ENCODE measurements at places on chromosomes 1 and 21. TPM values are rescaled to one million over a fixed set of nuclear protein-coding genes. Genes with fewer than 3 reads are reported as not detected.

DNA sequence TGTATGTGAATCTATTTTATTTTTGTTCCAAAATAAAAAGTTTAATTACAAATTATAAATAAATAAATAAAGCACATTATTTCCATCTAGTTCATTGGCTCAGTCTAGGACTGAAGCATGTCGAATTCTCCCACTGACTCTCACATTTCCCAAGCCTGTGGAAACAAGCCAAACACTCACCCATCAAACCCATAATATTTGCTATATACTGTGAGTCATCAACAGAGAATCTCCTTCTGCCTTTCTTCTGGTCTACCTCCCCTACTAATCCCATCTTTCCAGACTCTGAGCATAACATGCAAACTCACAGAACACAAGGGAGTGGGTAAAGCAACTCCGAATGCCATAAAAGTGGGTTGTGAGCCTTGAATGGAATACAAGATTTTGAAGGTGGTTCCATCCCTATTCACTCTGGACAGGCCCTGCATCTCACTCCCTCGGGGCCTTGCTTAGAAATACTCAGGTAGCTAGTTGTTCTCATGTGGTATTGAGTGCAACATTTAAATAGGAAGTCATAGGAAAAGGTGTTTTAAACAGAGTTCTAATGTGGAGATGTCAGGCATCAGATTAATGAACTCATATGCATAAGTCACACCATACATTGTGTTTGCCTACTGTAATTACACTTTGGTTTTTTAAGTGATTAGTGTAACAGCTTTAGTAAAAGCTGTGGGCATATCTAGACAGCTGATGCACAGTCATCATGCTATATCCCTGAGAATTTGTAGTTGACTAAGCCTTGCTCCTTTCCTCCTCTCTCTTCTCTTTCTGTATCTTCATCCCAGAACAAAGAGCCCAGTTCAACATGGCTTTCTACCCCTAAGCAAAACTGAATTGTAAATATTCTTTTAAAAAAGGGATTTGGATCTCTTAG lies 47.0 kb downstream of the F5 start:
- DNase-seq = peak; percentile 90

SHISAL2A gene
- not detected for total RNA-seq

DNA sequence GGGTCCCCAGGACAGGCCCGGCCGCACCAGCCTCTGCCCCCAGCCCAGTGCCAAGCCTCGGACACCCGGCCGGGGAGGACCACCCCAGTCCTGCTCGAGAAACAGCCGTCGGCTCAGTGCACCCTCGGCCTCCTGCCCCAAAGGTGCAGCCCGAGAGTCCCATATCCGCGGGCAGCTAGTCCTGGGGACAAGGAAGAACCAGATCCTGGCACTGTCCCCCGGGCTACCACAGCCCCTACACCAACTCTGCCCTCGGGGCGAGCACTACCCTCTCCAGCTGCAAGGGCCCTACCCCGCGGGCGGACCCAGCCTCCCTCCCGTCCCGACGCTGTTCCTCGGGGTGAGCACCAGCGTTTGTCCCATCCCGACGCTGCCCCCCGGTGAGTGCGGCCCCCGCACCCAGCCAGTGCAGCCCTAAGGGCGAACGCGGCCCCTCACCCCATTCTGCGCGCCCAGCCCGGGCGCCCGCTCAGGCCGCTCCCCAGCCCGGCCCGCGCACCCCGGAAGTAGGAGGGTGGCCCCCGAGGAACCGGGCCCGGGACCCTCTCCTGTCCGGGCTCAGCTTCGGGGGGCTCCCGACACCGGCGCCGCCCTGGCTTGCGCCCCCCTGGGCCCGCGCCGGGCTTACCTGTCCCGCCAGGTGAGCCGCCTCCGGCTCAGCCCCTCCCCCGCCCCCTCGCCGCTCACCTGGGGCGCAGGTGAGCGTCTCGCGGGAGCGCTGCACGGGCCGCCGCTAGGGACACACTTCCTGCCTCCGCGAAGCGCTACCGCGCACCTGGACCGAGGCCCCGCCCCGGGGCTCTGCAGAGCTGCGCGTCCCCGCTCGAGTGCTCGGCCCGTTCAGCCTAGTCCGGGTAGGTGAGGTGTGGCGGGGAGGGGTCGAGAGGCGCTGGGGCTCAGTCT lies at the start of gene KDF1:
Gene KDF1 (minus strand): TSS at position 747 of the 903 bp plus-strand sequence. CDS start 8,088 bp downstream, outside the sequence.
- DNase-seq = no peak

DNA sequence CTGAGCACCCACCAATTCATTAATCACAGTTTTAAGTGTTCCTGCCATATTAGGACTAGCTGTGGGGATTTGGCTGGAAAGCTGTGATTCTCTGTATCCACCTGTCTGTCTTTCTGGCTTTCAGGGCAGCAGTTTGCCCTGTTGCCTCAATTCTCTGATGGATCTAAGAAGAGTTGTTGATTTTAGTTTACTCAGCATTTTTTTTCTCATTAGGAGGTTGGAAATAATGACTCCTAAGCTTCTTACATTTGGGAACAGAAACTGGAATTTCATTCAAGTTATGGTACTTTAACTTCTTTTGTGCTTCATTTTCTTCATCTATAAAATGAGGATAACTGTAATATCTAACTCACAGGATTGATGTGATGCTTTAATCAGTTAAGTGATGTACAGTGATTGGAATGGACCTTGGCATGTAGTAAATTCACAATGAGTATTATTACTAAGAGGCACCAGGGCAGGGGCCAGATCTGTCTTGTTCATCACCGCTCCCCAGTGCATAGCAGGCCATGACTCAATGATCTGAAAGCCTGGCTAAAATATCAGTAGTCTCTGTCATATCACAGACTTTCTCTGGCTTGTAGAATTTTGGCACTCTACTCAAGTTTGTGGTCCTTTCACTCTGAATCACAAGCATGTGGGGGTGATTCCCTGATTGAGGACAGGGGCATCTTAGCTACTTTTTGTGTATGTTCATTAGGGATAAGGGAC lies 51.4 kb upstream of the GREM2 start:
- peak; percentile 17 for DNase-seq

DNA sequence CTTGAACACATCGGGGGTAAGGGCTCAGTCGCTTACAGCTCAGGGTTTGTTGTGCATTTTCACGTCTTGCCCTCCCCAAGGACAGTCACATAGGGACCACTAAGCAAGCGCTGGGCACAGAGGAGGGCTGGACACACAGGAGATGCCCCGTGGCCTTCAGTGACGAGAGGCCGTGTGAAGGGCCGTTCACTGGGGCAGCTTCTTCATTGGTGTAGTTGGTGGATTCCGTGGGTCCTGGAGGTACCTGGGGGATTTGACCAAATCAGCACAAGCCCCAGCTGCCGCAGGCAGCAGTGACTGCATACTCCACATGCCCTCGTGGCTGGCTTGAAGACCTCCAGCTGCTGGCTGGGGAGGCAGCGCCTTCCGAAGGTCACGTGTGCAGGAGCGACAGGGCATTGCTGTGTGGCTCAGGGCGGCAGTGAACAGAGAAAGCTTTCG lies 100.8 kb upstream of the C1orf174 start:
- no peak for DNase-seq

VWA5B1 gene
- total RNA-seq = not detected

ADAMTS4 gene
- not detected for total RNA-seq

DIPK1A gene
- 7.3 TPM for total RNA-seq

DNA sequence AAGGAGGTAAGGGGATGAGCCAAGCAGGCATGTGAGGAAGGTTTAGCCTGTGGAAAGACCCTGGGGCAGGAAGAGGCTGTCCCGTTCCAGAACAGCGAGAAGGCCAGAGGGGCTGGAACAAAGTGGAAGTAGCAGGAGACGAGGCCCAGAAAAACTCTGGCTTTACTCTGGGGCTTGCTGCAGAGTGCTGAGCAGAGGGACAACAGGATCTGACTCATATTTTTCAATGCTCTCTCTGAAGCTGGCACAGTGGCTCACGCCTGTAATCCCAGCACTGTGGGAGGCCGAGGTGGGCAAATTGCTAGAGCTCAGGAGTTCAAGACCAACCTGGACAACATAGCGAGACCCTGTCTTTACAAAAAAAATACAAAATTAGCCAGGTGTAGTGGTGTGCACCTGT lies 52.4 kb upstream of the PAX7 start:
- DNase-seq = no peak

GRCh38 chr1:172269084-172269483 lies 151.4 kb upstream of the C1orf105 start:
- DNase-seq = no peak

RPTN gene
- total RNA-seq = not detected

CFHR1 gene
- 0.22 TPM for total RNA-seq

DNA sequence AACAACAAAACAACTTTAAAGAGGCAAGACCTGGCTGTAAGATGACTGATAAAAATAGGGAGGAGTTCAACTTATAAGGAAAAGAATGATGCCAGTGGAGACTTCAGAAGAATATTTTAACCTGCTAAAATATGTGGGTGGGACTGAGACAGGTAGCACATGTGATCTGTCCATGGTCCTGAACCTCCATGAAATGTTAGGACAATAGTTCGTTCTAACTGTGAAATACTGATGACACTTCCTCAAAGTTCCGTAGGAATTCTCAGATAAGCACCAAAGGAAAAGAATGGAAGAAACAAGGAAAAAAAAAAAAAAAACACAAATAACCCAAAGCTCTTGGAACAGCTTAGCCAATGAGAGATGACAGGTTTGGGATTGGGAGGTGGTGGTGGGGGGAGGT lies 44.7 kb downstream of the CDC42BPA start:
- peak; percentile 41 for DNase-seq

FNDC5 gene
- 0.41 TPM for total RNA-seq

DNA sequence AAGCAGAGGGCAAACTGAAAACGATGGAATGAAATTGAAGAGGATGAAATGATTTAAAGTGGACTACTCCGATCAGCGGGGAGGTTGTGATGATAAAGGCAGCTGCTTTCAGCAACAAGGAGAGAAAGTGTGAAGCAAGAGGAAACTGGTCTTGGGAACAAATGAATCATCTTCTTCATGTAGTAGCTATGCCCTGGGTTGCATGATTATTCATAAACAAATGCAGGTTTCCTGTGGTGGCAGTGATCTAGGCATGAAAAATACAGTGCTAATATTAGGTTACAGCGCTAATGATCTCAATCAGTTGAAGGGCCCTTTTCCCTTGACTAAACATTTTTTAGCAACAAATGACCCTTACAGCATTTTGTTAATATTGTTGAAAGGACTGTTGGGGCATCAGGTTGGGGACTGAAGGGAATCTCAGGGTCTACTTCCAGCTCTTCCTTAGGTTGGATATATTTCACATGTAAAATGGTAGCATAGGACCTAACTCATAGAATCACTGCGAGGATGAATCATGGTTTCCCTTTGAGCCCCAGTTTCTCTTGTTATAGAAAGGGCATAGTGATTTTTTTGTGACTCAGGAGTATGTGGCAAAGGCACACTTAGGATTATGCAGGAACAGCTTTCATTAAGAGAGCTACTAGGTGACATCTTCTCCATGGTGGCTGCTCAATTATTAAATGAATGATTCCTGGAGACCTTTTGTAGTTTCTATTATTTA lies 1.9 kb upstream of the ZFYVE9 start:
- peak; percentile 36 for DNase-seq

C1orf56 gene
- total RNA-seq = 6.9 TPM

S100A9 gene
- total RNA-seq = not detected

GRCh38 chr1:114517348-114517747 lies 6.3 kb upstream of the TRIM33 start:
- DNase-seq = peak; percentile 49

DNA sequence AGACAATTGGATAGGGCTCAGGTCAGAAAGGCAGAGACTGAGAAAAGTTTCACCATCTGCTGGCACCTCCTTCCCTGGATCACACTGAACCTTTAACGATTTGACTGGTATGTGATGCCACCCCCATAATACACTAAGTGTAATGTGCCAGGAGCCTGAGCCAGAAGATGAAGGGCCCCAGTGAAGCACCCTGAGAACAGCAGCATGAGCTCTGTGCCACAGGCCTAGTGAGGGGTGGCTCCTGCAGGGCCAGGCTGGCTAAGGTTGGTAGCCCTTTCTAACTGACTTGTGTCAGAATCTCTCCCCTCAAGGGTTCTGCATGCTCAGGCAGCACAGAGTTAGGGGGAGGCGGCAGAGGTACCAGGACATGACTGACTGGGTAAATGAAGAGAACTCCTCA lies 38.9 kb downstream of the ARHGEF11 start:
- DNase-seq = no peak

- no peak for DNase-seq
Observed at GRCh38 chr1:85478366-85478765, 13.4 kb upstream of the DDAH1 start.

GRCh38 chr1:231976231-231976630 lies 349.6 kb downstream of the DISC1 start:
- DNase-seq = no peak

- peak; percentile 56 for DNase-seq
Observed at GRCh38 chr1:219299420-219299819, 125.7 kb downstream of the LYPLAL1 start.

DNA sequence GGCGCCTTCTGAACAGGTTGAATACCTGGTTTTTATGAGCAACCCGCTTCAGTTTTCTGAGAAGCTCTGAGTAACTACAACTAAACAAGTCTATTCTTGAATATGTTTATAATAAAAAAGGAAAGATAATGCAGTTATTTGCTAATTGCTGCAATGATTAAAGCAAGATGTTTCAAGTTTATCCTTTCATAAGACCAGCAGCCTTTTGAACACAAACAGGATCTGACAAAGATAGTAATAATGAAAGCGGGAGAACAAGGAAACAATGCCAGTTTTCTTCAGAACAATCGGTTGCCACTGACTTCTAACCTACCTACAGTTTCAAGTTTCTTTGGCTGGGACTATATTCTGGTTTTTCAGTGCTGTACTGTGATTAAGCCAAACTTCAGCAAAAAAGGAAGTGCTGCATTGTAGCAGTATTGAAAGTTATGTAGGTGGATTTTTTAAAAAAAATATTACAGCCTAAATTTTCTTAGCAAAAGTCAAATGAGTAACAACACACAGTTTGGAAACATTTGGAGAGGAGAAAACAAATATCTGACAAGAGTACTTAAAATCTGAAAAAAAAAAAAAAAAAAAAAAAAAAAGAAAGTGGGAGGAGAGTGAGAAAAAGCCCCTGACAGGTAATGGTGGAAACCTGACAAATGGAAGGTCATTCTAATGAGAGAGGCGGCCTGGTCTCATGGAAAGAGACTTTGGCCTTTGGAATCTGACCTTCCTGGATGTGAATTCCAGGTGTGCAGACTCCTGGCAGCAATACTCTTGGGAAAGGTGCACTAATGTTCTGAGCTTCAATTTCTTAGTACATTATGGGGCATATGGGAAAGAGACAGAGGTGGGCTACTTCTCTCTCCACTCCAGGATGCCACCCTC lies 11.4 kb downstream of the KCNJ15 start:
- DNase-seq = no peak

Data from A172 (cell line).